ENCODE measurements at places on chromosomes 1 and 21. TPM values are rescaled to one million over a fixed set of nuclear protein-coding genes. Genes with fewer than 3 reads are reported as not detected.

DNA sequence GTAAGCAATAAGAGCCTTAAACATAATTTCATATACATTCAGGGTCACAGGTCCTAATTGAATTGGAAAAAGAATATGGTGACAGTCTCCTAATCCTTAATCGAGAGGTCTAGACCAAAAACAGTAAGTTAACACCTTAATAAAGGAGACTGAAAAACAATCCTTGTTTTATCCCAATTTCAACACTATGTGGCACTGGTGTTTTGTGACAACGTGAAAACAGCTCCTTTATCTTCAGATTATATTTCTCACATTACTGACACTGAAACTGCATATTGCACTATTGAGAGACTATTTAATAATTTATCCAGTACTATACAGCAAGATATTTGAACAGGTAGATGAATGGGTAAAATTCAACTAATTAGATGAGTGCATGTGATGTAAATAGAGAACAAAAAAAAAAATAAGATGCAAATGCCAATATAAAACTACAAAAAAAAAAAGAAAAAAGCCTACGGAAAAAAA is 34.1 kb downstream of the TP53BP2 start:
- peak; percentile 11 for DNase-seq

The CHODL gene
- 0.35 TPM for total RNA-seq

GRCh38 chr1:70503358-70503757 is 92.3 kb downstream of the CTH start:
- no peak for DNase-seq

DNA sequence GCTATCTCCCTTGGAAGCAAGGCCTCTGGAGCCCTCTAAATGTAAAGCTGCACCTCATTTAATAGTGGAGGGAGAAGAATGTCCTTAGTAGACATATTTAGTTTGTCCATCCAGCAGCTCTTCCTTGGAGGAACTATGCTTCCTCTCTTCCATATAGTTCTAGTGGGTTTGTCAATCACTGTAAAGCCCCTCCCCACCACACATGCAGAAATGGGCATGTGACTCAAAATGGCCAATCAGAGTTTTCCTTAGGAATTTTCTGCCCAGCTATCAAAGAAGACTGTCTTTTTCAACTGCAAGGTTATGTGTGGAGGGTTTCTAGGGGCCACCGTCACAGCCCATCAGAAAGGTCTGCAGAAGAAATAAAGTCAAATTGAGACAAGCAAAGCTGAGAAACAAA is 175.5 kb downstream of the MIS18A start:
- no peak for DNase-seq

The DOCK7 gene
- total RNA-seq: 42.4 TPM

The PTAFR gene
- total RNA-seq: 0.04 TPM
